ENCODE measurements at places on chromosomes 1 and 21.

DNA sequence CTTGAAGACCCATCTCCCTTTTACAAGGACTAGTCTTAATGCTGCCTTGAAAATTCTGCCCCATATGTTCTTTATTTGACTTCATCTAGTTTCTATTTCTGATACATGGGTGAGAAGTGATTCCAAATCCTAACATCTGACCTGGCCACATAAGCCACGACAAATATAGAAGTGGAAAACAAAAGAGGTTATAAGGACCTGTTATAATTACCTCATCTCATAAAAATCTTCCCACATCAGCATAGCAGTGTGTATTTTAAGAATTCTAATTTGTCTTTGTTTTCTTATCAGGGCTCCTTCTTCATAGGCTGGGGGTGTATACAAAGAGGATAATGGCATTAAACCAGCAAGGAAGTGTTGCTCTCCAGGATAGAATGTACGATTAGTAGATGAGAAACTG, 1007.4 kb downstream of the TTLL7 start:
- no peak for DNase-seq

DNA sequence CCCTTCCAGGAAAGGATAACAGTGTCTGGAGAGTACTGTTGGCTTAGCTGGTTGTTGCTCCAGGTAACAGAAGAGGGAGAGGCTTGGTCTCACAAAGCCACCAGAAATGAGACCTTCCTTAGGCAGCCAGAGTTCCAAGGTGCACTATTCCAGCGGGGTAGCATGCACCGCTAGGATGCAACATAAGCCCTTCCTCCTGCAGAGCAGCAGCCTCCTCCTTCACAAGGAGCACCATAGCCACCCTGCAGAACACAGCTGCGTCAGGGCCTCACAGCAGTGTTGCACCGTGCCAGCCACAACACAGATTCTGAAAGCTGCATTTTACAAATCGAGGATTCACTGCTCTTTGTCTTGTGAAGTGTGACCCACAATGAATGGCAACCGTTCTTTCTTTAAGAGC, 142.0 kb downstream of the CLIC6 start:
- no peak for DNase-seq

DNA sequence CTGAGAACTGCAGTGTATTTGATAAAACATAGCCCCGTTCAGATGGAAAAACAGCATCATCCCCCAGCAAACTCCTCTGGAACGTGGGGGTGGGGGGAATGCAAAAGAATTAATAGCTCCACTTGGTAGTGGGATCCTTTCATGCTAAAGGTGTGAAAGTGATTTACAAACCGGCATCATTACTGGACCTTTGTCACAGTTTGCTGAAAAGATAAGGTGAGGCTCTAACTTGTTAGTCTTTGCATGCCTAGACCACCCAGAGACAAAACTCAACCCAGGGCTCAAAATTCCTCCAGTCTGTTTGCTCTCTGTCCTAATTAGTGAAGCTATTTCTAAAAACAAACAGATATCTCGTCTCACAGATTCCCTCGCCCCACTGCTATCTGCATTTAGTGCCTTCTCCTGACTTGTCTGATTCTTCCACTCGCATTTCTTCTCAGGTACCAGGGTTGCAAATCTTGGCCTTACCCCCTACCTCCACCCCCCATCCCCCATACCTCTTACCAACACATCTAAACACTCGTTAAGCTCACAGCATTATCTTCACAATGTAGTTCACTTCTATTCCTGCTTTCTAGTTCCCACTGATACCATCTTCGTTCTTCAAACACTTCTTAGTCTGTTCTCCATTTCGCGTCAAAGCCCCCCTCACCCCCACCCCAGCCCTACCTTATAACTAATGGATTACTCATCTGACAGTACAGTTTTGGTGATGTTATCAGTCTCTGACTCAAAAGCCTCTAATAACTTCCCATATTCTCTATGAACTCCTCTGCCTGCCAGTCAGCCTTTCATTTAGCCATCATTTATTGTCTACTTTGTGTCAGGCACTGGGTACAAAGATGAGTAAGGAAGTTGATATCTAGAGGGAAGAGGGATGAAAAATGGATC, 11.8 kb downstream of the IER5 start:
- DNase-seq = no peak

DNA sequence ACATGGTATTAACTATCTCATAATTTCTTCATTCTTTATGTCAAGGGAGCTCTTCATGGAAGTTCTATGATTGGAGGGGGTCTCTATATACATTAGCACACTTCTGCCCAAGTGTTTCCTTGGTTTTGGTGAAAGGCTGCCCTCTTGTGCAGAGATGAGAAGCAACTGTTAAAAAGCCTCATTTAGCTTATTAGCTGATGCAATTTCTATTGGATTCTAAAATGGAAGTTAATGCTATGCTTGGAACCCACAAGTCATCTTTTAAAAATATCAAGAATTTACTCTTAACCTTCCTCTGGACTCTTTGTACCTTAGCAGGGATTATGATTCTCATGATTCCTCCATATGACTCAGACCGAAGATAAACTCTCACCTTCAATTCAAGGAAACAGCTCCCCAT, 328.9 kb downstream of the PTBP2 start:
- DNase-seq = no peak

DNA sequence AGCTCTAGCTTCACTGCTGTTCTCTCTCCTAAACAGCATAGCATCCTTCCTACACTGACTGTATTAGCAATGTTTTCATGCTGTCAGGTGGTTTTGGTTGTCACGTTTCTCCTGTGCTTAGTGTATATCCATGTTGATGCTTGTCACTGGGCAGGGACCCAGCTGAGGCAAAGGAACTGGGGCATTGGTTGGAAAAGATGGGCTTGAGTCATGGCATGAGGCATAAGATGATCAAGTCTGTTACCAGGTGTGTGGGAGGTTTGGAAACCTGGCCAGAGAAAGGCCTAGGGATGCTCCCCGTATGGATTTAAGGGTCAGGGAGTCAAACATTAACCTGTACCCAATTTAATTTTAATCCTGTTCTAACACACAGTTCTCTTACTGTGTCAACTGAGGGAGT, 69.6 kb downstream of the OSBPL9 start:
- no peak for DNase-seq

- no peak for DNase-seq
Observed at GRCh38 chr1:223772771-223773160, 60.4 kb downstream of the CAPN2 start.

DNA sequence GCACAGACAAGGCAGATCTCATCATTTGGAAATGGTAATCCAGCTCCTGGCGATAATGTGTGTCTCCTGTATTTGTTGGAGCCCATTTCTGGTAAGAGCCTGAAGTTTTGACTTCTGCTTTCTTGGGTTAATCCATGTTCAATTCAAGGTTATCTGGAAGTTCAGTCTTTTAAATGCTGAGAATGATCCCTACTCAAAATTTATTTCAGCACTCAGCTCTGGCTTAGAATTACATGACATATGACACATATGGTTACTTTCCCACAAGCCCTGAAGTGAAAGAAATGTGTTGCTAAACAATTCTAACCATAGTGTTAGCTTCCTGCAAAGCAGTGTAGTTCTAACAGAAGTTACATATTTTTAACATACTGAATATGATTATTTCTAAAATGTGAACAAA, 2.7 kb downstream of the PTGFR start:
- no peak for DNase-seq

- DNase-seq = no peak
Observed at GRCh38 chr1:187032982-187033692, 204.4 kb downstream of the PLA2G4A start.

DNA sequence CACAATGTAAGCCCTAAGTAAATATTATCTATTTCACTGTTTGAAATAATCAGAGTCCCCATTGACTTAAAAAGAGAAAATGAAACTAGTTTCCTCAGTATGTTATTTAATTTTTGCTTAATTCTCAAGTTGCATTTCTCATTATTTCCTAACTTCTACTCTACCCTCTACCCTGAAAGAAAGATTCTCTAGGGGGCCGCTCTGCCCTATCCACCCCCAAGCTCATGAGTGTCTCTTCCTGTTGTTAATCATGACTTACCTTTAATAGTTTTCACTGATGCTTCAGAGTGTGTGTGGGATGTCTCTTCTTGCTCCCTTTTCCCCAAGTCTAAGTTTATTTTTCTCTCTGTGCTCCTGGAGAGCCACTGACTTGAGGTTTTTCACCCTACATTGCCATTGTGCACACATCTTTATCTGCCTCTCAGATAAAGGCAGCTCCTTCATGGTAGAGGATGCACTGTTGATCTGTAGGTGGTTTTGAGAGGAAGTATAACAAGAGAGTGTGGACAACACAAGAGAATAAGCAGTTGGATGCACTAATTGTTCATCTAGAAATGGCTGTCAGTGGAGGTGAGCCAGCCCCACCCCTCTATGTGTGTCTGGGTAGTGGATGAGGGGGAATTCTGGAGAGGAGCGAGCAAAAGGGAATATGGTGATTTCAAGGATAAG, 261.7 kb downstream of the CHRM3 start:
- no peak for DNase-seq

DNA sequence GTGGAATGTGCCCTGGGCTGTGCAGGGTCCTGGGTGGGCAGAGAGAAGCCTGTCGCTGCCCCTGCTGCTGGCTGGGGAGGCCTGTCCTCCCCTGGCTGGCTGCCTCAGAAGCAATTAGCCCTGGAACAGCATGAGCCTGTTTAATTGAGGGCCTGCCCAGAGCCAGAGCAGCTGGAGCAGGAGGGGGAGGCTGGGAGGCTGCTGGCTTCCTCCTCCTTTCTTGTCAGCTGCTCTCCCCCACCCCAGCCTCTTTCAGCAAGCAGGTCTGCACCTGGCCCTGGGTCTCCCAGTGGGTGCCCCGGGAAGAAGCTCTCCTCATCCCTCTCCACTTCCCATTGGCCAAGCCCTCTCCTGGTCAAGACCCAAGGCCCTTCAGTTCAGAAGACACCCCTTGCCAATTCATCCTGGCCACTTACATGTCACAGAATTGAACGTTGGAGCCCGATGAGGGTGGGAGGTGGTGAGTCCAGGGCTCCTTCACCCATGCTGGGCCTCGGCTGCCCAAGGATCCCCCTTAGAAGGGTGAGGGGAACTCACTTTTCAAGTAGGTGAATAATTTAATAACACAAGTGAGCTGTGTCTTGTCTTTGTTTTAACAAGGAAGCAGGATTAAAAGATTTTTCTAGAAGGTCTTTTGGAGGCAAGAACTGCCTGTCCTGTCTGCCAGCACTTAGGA, 13.2 kb downstream of the AMPD2 start:
- no peak for DNase-seq

GRCh38 chr1:15158506-15159165, 5.1 kb downstream of the TMEM51 start:
- DNase-seq = no peak

DNA sequence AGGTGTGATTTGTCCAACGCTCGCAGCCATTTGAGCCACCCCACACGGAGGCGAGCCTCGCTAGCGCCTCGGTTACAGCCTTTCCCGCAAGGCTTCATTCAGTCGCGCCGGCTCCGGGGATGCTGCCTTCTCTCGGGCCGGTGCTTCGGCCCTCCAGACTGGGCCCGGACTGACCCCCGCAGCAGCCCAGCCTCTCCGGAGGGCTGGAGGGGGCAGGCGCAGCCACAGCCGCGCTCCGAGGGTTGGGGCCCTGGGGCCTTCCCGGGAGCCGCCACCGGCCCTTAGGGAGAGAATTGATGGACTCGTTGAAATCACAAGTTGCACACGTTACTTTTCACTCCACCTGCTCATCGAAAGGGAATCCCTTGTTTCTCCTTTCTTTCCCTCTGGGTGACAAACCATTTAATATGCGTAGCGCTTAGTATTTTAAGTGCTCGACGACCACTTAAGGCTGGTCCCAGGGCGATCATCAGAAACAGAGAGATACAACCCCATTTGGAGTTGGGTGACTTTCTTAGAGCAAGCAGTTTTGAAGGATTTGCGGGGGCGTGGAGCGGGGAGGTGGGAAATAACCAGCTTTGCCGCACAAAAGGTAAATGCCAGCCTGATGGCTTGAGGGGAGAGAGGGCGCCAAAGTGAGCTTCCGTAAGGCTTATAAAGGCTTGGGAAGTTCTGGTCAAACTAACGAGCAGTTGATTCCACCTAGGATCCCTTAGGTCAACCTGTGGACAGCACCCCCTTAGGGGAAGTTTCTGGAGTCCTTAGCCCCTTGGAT, 24.6 kb upstream of the ENAH start:
- DNase-seq = no peak

- no peak for DNase-seq
Observed at GRCh38 chr1:171597203-171597602, 24.8 kb upstream of the MYOCOS start.

- DNase-seq = no peak
Observed at GRCh38 chr1:96400089-96400488, 321.5 kb upstream of the PTBP2 start.

- no peak for DNase-seq
Observed at GRCh38 chr1:62924983-62925790, 141.3 kb downstream of the ATG4C start.

GRCh38 chr1:15523104-15524020, 653 bp downstream of the CASP9 start:
- no peak for DNase-seq

- DNase-seq = no peak
Observed at GRCh38 chr1:5903680-5904079, 88.5 kb downstream of the NPHP4 start.

DNA sequence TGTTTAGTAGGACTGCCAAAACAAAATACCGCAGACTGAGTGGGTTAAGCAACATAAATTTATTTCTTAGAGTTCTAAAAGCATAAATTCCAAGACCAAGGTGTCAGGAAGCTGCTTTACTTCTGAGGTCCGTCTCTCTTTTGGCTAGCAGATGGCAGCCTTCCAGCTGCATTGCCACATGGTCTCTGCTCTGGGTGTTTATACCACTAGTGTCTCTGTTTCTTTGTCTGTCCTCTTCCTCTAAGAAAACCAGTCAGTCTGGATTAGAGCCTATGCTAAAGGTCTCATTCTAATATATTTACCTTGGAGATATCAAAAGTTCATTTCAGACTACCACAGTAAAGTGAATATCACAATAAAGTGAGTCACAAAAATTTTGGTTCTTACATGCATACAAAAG, 519.8 kb downstream of the COL11A1 start:
- DNase-seq = no peak

DNA sequence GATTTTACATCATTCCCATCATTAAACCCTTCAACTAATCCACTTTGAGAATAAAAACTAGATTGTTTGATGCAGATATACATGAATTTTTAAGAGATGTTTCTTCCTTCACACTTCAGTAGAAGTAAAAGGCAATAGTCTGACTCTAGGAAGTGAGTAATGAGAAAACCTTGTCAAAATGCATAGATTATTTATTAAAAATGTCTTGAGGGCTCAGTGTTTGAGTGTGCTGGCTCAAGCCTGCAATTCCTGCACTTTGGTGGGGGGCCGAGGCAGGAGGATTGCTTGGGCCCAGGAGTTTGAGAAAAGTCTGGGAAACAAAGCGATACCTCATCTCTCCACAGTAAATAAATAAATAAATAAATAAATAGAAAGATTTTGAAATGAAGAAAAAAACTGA, 177.1 kb downstream of the NEGR1 start:
- no peak for DNase-seq

GRCh38 chr1:31866450-31867032, 50.7 kb upstream of the SPOCD1 start:
- no peak for DNase-seq

GRCh38 chr21:43808367-43808766, 19.0 kb downstream of the RRP1 start:
- no peak for DNase-seq
